ENCODE measurements at places on chromosomes 2 and 18.
A peak's percentile ranks its signal among the peaks of the same experiment; 100 is the strongest.

DNA sequence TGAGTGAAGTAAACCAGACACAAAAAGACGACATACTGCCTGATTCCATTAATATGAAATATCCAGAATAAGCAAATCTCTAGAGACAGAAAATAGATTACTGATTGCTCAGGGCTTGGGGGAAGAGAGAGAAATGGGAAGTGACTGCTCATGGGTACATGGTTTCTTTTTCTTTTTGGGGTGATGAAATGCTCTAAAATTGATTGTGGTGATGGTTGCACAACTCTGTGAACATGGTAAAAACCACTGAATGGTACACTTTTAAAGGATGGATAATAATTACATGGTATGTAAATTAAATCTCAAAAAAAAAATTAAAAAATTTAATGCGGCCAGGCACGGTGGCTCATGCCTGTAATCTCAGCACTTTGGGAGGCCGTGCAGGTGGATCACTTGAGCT lies 39.3 kb downstream of the RPL31 start:
- no peak for DNase-seq

GRCh38 chr2:226694586-226695284 lies 104.9 kb downstream of the IRS1 start:
- DNase-seq = no peak

DNA sequence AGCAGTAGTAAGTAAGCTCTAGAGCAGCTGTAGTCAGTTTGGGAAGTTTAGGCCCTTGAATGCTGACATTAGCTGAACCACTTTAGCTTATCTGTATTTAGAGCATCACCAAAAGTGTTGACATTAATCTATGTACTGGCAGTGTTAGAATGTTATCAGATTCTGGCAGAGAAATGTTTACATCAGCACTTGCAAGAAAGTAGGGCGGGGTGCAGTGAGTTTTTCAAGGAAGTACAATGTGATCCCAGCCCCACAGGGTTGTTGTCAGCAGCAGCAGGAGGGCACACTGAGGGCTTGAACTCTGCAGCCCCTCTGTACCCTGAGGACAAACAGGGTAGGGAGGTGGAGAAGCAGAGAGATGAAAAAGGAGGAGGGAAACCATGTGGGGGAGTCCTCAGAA lies 35.5 kb upstream of the RMP24 start:
- no peak for DNase-seq

DNA sequence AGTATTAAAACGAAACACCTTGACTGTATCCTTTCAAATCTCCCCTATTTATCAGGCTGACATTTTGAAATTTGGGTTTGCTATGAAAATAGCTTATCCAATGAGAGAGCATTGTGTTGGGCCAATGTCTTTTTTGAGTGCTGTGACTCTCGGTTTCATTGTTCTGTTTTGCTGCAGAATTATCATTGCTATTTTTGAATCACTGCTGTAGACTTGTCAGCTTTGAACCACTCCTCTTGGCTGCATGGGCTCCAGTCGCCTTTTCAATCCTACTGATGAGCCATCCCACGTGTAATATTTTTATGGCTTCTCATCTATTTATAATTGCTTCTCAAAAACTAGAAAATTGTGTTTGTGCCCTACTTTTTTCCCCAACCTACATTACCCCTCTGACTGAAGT lies 322.8 kb downstream of the LNPK start:
- DNase-seq = no peak

- DNase-seq = no peak
These were observed 57.6 kb downstream of the TTC21B start for GRCh38 chr2:165895974-165896373.

- DNase-seq = no peak
These were observed 181.6 kb downstream of the LOXHD1 start for GRCh38 chr18:46475390-46475752.

DNA sequence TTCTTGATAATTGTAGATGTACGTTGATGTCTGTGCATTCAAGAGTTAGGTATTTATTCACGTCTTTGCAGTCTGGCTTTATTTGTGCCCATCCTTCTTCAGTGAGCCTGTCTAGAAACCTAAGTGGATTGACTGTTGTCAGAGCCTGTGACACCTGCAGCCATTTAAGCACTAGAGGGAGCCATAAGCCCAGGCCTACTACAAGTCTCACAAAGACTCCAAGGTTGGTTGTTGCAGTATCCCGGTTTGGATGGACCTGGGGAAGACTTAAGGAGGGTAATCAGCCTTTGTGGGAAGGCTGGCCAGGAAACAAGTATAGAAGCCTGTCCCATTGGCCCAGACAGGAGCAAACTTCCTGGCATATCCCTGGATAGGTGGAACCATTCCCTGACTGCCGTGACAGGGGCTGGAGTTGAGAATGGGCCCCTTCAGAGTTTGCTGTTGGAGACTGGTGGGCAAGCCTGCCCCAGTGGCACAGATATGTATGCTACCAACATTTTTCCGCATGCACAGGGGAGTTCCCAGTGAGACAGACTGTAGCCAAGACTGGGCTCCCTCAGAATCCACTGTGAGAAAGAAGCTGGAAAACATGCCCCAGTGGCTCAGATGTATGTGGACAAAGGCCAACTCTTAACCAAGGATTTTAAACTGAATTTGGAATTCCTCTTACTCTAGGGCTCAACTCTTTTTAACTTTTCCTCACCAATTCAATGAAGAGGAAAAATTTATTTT lies 9.3 kb upstream of the LRRC30 start:
- DNase-seq = peak; percentile 77

DNA sequence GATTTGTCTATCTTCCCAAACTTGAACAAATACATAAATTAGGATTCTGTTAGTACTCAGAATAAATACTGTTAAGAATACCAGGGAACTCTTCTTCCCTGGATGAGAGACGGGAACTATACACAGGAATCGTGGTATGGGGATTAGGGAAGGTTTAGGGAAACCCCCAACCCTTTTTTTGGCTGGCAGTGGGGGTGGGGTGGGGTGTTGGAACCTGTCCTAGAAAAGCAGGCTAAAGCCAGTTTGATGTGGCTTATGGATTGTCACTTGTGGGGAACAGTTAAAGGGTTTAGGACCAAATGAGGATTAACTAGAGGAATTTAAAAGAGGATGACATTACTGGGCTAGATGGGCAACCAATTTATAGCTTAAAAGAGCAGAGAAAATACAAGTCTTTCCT lies 1.8 kb downstream of the SLC4A10 start:
- DNase-seq = peak; percentile 11

DNA sequence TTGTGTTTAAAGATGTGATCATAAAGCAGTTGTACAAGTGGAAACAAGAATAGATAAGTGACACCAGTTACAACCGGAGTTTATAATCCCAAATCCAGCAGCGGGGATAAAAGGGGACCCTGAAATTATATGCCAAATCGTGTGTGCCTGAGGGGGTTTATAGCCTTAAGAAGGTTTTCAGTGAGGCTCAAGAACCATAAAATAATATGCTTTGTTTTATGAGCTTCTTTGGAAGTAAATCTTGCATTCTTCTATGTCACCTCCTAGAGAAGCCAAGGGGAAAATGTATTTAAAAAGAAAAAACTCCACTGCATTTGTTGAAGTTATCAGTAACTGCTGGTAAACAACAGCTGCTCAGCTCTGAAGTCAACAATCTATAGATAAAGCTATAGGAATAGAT lies 25.8 kb upstream of the MAP3K20 start:
- no peak for DNase-seq

GRCh38 chr2:177433402-177433801 lies 40.8 kb downstream of the AGPS start:
- DNase-seq = no peak

GRCh38 chr2:119304847-119305246 lies 61.8 kb downstream of the C2orf76 start:
- DNase-seq = no peak

GRCh38 chr2:100397976-100398375 lies 19.5 kb downstream of the CHST10 start:
- no peak for DNase-seq

- DNase-seq = no peak
These were observed 18.3 kb downstream of the FHL2 start for GRCh38 chr2:105380432-105381100.
